A673 (cell line): ENCODE measurements at places on chromosomes 4 and X. TPM values are rescaled to one million over a fixed set of nuclear protein-coding genes. Genes with fewer than 3 reads are reported as not detected.

MAGEB10 gene
- total RNA-seq = not detected in 2 replicates

S100G gene
- not detected in 2 replicates for total RNA-seq

ADGRG4 gene
- not detected in 2 replicates for total RNA-seq

ESX1 gene
- total RNA-seq = not detected in 2 replicates

MGST2 gene
- 7.0 and 8.6 TPM in 2 replicates for total RNA-seq

CT45A1 gene
- not detected in 2 replicates for total RNA-seq

CNOT6L gene
- 13.4 and 17.7 TPM in 2 replicates for total RNA-seq

APLN gene
- total RNA-seq = 0.34 and 0.55 TPM in 2 replicates

CT45A5 gene
- total RNA-seq = not detected in 2 replicates

THOC2 gene
- total RNA-seq = 103 and 104 TPM in 2 replicates

GYPE gene
- total RNA-seq = 1.2 and 1.5 TPM in 2 replicates

SMIM10 gene
- total RNA-seq = not detected in 2 replicates

SPANXA2 gene
- total RNA-seq = not detected in 2 replicates

TSPAN7 gene
- 0.26 and 0.31 TPM in 2 replicates for total RNA-seq

ANXA3 gene
- 0.86 TPM in 1 of 2 replicates, not detected in the other for total RNA-seq

TRAPPC2 gene
- 18.3 and 19.5 TPM in 2 replicates for total RNA-seq

SCFD2 gene
- total RNA-seq = 7.3 and 8.4 TPM in 2 replicates

ARR3 gene
- not detected in 2 replicates for total RNA-seq

SCARB2 gene
- 27.0 and 27.9 TPM in 2 replicates for total RNA-seq

LUZP4 gene
- total RNA-seq = not detected in 2 replicates

TLR6 gene
- 0.59 and 1.5 TPM in 2 replicates for total RNA-seq

CABS1 gene
- not detected in 2 replicates for total RNA-seq

MOSPD2 gene
- total RNA-seq = 7.7 and 11.5 TPM in 2 replicates

CFI gene
- 0.86 and 1.6 TPM in 2 replicates for total RNA-seq

SPACA5 gene
- total RNA-seq = not detected in 2 replicates

MEPE gene
- total RNA-seq = not detected in 2 replicates

SPIN4 gene
- 4.0 and 4.3 TPM in 2 replicates for total RNA-seq

EFNB1 gene
- total RNA-seq = 76.8 and 78.1 TPM in 2 replicates

PSAPL1 gene
- not detected in 2 replicates for total RNA-seq

IL9R gene
- total RNA-seq = 0.44 and 0.56 TPM in 2 replicates

JADE1 gene
- 39.3 and 40.8 TPM in 2 replicates for total RNA-seq

MTMR8 gene
- not detected in 2 replicates for total RNA-seq

PF4V1 gene
- total RNA-seq = not detected in 2 replicates

CFAP99 gene
- not detected in 2 replicates for total RNA-seq

PNMA6F gene
- not detected in 2 replicates for total RNA-seq

ADGRA3 gene
- total RNA-seq = 57.5 and 59.6 TPM in 2 replicates

COL4A6 gene
- not detected in 2 replicates for total RNA-seq

CRMP1 gene
- 77.5 and 83.4 TPM in 2 replicates for total RNA-seq

KDR gene
- 0.42 and 0.47 TPM in 2 replicates for total RNA-seq

TAF7L gene
- 0.70 and 0.88 TPM in 2 replicates for total RNA-seq

ANAPC10 gene
- 27.6 and 30.5 TPM in 2 replicates for total RNA-seq

GAGE12H gene
- total RNA-seq = not detected in 2 replicates

SMIM31 gene
- not detected in 2 replicates for total RNA-seq

NSG1 gene
- total RNA-seq = 1.3 and 2.7 TPM in 2 replicates

TGIF2LX gene
- total RNA-seq = not detected in 2 replicates

TMEM31 gene
- total RNA-seq = not detected in 2 replicates

GLRA3 gene
- 0.06 TPM in 1 of 2 replicates, not detected in the other for total RNA-seq

RBM47 gene
- total RNA-seq = 0.09 and 0.28 TPM in 2 replicates

GLOD5 gene
- not detected in 2 replicates for total RNA-seq

HTRA3 gene
- 0.64 and 1.4 TPM in 2 replicates for total RNA-seq

ASB12 gene
- total RNA-seq = not detected in 2 replicates

HPGD gene
- total RNA-seq = 1.3 and 1.7 TPM in 2 replicates

SYNPO2 gene
- total RNA-seq = 0.20 and 0.26 TPM in 2 replicates

CLDN24 gene
- not detected in 2 replicates for total RNA-seq

SSX2 gene
- total RNA-seq = 0.88 and 1.9 TPM in 2 replicates

ARHGAP24 gene
- total RNA-seq = 4.4 and 5.8 TPM in 2 replicates

ADH1A gene
- not detected in 2 replicates for total RNA-seq

SPATA18 gene
- 0.71 and 0.92 TPM in 2 replicates for total RNA-seq
